ENCODE measurements at places on chromosomes 6 and 20.

GRCh38 chr6:163559661-163560060 is 145.1 kb downstream of the QKI start:
- DNase-seq = no peak

- DNase-seq = peak; percentile 95
Measured at GRCh38 chr6:11277275-11278206, 45.1 kb upstream of the NEDD9 start.

GRCh38 chr6:100393493-100393892 is 71.2 kb downstream of the SIM1 start:
- no peak for DNase-seq

DNA sequence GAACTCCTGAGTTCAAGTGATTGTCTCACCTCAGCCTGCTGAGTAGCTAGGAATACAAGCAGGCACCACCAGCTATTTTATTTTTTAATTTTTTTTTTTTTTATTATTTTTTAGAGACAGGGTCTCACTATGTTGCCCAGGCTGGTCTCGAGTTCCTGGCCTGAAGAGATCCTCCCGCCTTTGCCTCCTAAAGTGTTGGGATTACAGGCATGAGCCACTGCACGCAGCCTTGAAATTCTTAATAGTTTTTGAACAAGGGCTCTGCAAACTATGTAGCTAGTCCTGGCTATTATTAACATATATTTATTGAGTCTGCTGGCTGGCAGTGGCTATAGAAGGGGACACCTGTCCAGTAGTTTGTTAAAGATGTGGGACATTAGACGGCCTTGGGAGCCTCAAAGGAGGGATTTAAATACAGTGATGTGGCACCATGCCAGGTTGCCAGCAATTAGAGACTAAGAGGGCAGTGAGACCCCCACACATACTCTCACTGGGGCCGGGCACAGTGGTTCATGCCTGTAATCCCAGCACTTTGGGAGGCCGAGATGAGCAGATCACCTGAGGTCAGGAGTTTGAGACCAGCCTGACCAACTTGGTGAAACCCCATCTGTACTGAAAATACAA is 21.1 kb upstream of the TAF8 start:
- no peak for DNase-seq

DNA sequence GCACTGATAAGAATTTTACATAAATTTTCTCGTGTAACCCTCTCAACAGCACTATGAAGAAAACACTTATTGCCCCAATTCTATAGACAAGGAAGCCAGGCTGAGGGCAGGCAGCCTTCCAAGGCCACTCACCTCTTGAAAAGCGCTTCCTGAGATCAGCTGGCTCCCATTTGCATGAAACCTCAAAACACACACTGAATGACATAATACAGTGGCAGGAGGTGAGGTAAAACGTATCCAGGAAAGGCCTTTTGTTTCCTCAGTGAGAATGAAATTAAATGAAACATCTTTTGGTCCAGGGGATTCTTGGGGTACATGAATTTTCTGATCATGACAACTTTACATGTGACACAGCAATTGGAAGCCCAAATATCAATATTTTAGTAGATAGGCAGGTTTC is 112.5 kb downstream of the WDR27 start:
- no peak for DNase-seq

DNA sequence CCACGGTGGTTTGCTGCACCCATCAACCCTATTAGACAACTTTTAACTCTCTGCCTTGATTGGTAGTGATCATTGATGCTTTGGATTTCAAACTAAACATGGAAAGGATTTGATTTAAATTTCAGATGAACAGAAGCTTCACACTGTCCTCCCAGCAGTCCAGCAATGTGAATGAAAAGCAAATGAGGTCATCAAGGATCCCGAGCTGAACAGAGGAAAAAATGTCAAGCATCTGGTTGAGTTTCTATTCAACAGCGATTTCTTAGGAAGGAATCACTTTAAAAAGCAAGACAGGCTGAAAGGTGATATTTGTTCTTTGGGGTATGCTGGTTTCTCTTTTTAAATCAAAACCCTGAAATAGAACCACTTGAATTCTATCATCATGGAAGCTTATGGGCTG is 10.6 kb upstream of the SAMD3 start:
- no peak for DNase-seq

DNA sequence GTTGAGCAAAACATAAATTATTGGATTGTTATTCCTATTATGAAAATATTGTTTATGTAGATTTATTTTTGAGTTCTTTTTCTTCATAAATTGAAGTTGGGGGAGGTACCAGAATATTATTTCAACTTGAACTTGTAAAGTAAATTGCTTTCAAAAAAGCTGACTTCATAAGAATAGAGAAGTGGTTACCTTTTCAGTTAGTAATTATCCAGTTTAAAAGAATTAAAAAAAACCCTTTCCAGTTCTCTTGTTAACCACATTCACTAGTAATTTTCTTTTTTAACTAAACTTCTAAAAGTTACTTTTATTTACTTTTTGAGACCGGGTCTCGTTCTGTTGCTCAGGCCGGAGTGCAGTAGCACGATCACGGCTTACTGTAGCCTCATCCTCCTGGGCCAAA is 124.3 kb downstream of the CDKAL1 start:
- no peak for DNase-seq

GRCh38 chr6:31794866-31795615 is 511 bp downstream of the VARS1 start:
- DNase-seq = no peak

DNA sequence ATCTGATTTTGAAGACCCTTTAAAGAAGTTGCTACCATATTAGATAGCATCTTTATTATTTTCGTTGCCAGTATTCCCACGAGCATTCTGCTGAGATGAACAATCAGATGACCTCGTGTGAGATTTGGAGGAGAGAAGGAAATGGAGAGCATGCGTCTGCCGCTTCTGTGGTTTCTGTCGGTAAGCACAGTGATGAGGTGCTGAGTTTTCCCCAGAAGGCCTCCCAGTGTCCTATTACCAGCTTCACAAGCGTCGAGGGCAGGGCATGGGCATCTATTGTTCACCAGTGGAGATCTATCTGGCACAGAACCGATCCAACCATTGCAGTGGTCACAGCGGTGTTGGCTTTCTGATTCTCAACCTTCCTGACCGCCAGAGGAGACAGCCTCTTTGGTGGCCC is 29.4 kb downstream of the TRAF3IP2 start:
- DNase-seq = no peak

GRCh38 chr6:96657344-96657743 is 94.4 kb downstream of the FHL5 start:
- DNase-seq = peak; percentile 52

- DNase-seq = no peak
Measured at GRCh38 chr6:108673153-108673552, 112.4 kb downstream of the FOXO3 start.

DNA sequence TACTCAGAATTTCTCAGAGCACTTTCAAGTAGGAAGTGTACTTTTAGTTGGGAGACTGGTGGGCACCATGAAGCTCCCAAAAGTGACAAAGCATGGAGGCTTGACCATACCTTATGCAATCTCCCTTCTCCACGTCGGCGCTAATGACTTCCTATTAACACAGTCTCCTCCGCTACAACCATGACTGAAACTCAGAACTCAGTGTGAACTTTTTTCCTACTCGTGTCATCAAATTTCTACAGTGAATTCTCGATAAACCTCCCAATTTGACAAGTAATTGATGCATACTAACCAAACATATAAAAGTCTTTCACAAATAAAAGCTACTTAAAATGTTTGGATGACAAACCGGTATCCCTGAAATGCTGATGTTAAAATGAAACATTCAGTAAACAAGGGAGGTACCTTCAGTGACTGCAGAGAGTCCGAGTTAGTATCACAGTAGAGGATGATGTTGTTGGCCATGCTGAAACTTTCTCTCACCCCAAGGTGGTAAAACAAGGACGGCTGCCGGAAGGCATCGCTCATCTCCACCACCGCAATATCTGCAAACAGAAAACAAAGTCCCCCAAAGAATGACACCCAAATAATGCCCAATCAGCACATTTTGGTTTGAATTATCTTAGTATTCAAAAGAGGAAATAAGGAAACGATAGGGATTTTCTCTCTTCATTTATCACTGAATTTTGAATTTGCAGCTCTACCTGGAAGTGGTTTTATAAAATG is 72.1 kb downstream of the MAP3K5 start:
- DNase-seq = no peak

- DNase-seq = no peak
Measured at GRCh38 chr6:40473026-40473425, 114.1 kb downstream of the LRFN2 start.

DNA sequence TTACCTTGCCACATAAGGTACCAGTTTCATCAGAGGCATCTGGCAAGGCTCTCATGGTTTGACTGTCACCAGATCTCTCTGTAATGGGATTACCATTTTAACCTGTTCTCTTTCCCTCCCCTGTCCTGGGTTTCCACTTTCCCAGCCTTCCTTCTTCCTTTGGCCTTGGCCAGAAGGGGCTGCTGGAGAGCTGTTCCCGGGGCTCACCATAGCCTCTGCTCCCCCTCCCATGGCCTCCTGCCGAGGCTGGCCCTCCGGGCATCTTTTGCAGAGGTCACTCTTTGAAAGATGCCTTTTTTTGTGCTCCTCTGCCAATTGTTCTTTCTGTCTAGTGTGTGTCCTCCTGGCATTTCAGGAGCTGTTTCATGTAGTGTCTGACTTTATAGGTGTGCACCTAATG is 100.7 kb upstream of the SCP2D1 start:
- no peak for DNase-seq

DNA sequence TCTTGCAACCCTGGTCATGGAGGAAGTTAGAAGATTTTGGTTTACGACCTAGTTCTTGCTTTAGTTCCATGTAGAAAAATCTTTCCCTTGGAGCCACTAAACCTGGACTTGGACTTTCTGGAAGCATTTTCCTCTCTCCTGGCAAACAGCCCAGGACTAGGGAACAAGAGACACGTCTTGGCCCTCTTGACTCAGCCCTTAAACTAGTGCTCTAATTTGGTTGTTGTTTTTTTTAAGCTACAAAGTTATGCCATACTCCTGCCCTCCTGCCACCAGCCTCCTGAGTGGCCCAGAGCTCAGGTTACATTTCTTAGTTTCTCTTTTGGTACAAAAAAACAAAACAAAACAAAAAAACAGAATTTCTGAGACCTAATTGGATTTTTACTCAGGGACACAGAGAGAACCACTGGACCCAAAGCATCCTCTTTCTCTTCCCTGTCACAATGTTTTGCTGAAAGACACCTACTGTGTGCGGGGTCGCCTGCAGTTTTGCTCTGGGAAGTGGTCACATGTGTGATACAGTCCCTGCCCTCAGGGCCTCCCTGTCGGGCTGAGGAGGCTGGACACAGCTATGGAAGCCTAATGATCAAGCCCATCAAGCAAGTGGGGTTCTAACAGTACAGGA is 32.3 kb upstream of the SCUBE3 start:
- DNase-seq = no peak

GRCh38 chr6:150230832-150231524 is 88.1 kb downstream of the PPP1R14C start:
- no peak for DNase-seq

GRCh38 chr6:107491760-107492660 is 2.1 kb downstream of the SOBP start:
- DNase-seq = no peak

DNA sequence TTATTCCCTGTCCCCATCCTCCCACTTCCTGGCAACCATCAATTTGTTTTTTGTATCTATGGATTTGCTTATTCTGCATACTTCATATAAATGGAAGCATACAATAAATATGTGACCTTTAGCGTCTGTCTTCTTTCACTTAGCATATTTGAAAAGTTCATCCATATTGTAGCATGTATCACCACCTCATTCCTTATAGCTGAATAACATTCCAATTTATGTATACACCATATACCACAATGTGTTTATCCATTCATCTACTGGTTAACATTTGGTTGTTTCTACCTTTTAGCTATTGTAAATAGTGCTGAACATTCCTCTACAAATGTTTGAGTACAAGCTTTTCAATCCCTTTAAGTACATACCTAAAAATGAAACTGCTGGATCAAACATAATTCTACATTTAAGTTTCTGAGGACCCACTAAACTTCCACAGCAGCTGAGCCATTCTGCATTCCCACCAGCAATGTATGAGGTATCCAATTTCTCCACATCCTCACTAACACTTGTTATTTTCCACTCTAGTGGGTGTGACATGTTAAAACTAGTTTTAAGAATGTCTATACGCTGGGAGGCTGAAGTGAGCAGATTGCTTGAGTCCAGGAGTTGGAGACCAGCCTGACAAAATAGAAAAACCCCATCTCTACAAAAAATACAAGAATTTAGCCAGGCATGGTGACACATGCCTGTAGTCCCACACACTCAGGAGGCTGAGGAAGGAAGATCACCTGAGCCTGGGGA is 32.9 kb downstream of the NUDT3 start:
- DNase-seq = no peak

GRCh38 chr6:125165256-125165655 is 11.7 kb downstream of the TPD52L1 start:
- DNase-seq = no peak

- DNase-seq = no peak
Measured at GRCh38 chr6:125193208-125193607, 39.6 kb downstream of the TPD52L1 start.

GRCh38 chr6:170358496-170358895 is 51.9 kb downstream of the FAM120B start:
- DNase-seq = no peak

DNA sequence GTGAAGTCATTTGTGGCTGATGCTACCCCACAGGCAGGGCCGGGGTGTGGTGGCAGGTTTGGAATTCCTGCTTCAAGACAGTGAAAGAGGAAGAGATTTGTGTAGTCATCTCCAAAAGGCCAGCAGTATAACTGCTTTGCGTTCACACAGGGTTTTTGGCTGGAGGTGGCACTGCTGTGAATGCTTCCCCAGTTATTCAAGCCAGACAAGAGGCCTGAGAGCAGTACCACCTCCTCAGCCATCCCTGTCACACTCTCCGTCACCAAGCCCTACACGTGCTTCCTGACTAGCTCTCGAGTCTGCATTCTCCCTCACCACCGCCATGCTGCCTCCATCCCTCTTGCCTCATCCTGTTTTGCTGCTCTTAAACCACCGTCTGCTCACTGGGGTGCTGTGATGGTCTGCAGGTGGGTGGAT is 23.9 kb downstream of the ARMC2 start:
- DNase-seq = no peak

- DNase-seq = peak; percentile 95
Measured at GRCh38 chr20:31698803-31699718, 23.6 kb downstream of the BCL2L1 start.

DNA sequence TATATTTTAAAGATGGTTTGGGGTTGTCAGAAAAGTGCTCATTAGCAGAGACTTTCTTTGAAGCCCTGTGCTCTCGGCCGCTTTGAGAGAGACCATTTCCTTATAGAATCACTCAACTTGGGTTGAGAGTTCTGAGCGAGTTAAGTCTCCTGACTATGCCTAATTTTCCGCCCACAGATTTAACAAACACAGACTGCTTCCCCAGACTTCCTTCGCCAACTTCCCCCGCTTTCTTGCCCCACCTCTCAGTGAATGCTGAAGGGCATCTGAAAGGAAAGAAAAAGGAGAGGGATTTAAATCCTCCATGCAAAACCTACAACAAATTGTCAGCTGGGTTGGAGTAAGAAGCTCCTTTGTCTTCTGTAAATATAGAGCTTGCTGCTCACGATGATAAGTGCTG is 224.0 kb downstream of the EYA2 start:
- DNase-seq = no peak

DNA sequence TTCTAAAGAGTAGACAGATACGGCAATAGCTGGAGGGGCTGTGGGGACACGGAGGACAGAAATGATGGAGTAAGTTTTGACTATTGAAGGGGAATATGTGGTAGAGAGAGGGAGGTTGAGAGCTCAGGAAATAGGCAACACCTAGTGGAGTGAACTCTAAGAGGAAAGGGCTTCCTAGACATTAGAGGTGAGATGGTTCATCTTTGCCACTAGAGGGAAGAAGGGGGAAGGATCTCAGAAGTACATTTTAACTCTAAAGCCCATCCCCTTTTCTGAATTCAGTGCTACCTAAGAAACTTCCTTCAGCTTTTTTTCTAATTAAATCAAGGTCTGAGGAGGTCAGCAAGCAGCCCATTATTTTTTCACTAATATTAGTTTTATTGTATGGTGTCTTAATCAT is 689.4 kb upstream of the MAP3K7 start:
- no peak for DNase-seq
